ENCODE measurements at places on chromosomes 4 and X.

GRCh38 chr4:3239303-3239702, 9.7 kb upstream of the MSANTD1 start:
- no peak for DNase-seq

- no peak for DNase-seq
These were observed 93.1 kb downstream of the DOCK11 start for GRCh38 chrX:118588715-118589114.

DNA sequence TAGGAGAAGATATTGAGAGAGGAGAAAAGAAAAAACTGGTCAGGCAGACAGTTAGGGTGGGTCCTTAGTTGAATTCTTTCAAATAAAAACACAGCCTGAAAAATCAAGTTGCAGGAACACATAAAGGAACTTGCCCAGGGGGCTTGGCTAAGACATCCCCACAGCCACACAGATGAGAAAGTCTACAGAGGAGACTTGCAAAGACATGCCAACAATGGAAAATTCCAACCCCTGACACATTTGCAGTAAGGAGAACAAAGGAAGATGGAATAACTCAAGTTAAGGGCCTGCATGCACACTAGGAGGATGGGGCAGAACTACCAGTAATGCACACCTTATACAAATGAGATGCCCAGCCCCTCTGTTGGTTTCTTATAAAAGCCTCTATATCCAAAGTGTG, 197.6 kb downstream of the CPXCR1 start:
- no peak for DNase-seq

- DNase-seq: no peak
These were observed 495.0 kb upstream of the SLIT2 start for GRCh38 chr4:19756661-19757060.

DNA sequence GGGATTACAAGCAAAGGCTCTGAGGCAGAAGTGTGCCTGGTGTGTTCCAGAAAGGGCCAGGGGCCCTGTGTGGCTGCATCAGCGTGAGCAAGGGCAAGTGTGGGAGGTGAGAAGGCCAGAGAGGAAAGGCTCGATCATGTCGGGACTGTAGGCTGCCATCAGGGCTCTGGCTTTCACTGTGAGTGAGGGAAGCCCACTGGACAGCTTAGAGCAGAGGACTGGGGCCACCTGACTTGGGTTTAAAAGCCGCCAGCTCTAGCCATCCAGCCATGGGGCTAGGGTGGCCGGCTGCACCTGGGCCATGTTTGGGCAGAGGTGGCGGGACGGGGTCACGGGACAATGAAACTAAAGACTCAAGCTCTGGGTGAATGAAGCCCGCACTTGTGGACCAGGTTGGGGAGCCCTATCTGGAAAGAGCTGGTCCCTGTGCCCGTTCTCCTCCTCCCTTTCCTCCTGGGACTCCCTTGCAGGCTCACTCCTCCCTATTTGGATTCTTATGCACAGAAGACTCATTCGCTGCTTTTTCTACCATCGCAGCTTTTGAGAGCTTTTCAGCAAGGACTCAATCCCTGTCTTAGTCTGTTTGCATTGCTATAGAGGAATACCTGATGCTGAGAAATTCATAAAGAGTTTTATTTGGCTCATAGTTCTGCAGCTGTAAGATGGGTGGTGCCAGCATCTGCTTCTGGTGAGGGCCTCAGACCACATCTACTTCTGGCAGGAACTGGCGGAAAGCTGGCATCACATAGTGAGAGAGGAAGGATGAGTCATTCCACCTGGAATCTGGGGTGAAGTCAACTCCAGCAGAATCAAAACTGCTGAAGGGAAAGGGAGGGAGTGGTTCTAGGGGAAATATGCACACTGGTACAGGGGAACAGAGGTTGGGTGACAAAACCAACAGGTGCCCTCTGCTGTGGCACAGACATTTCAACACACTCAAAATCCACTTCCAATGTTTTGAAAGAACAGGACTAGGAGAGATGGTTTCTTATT, 15.3 kb downstream of the CTAG1B start:
- DNase-seq: no peak

DNA sequence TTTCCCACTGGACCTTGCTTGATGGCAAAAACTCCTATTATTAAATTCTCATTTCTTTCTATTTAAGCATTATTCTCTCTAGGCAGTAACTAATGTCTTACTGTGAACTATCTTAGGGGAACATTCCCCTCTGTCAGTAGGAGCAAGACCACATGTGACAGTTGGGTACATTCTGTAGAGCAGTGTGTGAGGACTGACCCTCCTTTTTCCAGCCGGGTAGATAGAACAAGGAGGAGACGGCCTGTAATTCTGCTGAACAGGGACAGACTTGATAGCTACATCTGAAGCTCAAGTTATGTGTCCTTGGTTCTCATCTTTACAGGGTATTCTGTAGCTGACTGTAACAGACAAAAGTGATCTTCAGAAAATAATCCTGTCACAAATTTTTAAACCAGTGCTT, 43.3 kb downstream of the FNIP2 start:
- DNase-seq: no peak
